Upper lobe of right lung (tissue), 1 donor: ENCODE measurements at places on chromosomes 12 and 14. TPM values are rescaled to one million over a fixed set of nuclear protein-coding genes. Genes with fewer than 3 reads are reported as not detected.

GRCh38 chr14:48350971-48351370, 675.6 kb upstream of the MDGA2 start:
- H3K27ac ChIP-seq: no peak overlapping the region
- no peak overlapping the region for H3K4me3 ChIP-seq
- no peaks in the 10 kb centered on the region for H3K27me3 ChIP-seq
- H3K36me3 ChIP-seq: no peaks in the 10 kb centered on the region

- H3K27me3 ChIP-seq: no peaks in the 10 kb centered on the region
- no peak overlapping the region for H3K4me3 ChIP-seq
- H3K27ac ChIP-seq: no peak overlapping the region
Observed at GRCh38 chr12:124233041-124233796, 61.7 kb upstream of the RFLNA start.

The KRT78 gene
- not detected for total RNA-seq

DNA sequence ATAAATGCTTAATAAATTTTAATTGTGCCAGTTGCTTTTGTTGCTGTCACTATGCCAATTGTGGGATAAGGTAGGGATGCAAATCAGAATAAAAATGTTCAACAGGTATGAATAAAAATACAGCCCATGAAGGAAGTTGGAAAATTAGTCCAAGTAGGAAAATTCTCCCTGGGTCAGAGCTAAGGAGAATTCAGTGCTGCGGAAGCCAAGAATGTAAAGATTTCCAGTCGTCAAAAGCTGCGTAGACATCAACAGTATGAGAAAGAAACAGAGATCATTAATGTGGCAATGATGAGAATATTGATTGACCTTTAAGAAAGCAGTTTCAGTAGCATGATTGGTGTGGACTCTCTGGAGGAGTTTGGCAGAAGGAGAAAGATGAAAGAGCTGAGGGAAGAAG, 87.9 kb downstream of the PLEKHA5 start:
- no peaks in the 10 kb centered on the region for H3K4me1 ChIP-seq
- H3K27ac ChIP-seq: no peak overlapping the region
- H3K4me3 ChIP-seq: no peak overlapping the region
- no peak for DNase-seq

The COL2A1 gene
- not detected for total RNA-seq
